ENCODE measurements at places on chromosomes 1 and 21.

DNA sequence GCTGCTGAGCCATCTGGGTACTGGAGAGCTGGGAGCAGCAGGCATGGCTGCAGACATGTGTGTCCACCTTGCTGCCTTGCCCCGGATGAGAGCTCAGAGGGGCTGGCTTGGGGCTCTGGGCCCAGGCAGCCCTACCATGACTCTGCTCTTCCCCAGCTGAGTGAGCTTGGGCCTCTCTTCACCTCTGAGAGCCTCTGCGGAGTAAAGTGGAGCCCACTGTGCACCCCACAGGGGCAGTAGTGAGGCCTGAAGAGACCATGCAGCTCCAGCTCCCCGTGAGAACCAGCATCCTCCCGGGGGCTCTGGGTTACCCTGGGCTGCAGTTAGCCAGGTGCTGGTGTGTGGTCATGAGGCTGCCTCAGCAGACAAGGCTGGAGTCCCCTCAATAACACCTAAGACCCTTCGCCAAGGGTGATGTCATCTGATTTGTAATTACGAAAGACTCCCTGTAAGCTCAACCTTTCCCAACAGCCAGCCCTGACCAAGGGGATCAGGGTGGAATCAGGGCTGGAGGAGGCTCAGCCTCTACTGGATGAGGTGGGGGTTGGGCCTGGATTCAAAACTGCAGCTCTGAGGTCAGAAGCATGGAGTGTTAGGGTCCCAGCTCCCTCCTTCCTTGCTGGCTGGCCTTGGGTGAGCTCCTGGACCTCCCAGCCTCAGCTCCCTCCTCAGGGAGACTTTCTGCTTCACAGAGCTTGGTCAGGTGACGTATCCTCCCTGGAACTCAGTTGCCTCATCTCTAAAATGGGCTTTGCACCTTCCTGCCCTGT lies 308.0 kb downstream of the MATN1 start:
- DNase-seq, result no peak

DNA sequence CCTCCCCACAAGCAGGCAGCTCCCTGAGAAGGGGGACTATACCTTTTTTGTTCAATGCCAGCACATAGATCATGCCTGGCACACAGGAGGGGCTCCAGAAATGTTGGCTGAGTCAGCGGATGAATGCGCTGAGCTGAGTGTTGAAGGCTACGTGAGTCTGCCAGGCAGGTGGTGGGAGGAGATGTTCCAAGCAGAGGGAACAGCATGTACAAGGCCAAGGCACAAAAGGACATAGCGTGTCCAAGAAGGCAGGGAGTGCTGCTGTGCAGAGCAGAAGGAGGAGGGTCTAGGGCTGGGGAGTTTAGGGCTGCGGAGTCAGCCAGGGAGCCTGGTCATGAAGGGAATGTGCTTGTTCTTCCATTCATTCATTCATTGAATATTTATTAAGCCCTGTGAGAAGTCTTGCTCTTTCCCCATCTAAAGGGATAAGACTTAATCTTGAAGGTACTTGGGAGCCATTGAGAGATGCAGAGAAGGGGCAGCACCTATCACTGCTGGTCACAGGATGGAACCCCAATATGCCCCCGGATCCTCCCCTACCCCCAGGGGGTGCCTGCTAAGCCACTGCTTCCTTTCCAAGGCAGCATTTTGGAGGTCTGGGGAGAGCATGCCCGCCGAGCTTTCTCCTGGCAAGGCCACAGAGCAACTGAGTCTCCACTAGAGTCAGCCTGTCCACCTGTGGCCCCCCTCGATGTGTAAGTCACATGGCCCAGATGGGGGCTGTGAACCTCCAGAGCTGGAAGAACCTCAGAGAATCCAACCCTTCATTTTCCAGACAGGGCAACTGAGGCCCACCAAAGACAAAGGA lies 31.2 kb upstream of the LAPTM5 start:
- no peak for DNase-seq

DNA sequence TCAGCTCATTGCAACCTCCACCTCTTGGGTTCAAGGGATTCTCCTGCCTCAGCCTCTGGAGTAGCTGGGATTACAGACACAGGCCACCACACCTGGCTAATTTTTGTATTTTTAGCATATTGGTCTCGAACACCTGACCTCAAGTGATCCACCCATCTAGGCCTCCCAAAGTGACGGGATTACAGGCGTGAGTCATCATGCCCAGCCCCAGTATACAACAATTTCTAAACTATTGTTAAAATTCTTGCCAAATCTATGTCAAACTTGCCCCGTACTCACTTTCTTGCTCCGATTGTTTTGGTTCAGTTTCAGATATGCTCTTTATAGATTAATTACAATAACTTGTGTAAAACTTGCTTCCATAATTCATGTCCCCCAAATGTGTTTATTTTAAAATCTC lies 4.1 kb downstream of the RGS18 start:
- DNase-seq, result no peak

DNA sequence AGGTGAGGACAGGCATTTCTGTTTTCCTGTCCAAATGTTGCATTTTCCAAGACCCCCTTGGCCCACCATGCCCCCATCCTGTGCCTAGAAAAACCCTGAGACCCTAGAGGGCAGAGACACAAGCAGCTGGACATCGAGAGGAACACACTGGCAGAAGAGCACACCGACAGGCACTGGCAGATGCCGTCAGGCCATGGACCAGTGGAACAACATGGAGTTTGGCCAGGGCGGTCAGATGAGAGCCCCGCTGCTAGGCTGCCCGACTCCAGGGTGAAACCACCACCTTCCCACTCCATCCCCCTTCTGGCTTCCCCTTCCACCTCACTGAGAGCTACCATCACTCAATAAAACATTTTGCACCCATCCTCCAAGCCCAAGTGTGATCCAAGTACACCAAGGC lies 438.4 kb downstream of the SIPA1L2 start:
- DNase-seq, result no peak

DNA sequence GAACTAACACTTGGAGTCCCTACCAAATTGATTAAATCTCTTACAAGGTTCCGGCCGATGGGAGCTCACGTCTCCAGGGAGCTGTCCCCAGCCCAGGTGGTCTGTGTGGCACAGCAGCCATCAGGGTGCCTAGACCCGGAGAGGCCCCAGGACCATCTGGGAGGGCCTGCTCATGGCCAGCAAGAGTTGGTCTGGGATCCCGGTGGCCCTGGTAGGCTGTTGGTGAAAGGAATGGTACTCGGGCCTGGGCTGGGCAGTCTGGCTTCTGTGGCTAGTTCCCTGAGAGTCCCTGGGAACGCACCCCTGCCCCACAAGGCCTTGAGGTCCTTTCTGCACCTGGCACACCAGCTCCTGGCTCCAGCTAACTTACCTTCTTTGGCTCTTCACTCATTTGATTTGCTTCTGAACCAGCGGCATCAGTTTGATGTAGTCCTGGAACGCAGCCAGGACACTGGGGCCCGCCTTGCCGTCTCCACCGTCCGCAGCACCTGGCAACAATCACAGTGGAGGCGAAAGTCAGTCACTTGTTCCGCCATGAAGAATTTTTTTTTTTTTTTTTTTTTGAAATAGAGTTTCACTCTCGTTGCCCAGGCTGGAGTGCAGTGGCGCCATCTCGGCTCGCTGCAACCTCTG lies 62.5 kb downstream of the SCCPDH start:
- no peak for DNase-seq

DNA sequence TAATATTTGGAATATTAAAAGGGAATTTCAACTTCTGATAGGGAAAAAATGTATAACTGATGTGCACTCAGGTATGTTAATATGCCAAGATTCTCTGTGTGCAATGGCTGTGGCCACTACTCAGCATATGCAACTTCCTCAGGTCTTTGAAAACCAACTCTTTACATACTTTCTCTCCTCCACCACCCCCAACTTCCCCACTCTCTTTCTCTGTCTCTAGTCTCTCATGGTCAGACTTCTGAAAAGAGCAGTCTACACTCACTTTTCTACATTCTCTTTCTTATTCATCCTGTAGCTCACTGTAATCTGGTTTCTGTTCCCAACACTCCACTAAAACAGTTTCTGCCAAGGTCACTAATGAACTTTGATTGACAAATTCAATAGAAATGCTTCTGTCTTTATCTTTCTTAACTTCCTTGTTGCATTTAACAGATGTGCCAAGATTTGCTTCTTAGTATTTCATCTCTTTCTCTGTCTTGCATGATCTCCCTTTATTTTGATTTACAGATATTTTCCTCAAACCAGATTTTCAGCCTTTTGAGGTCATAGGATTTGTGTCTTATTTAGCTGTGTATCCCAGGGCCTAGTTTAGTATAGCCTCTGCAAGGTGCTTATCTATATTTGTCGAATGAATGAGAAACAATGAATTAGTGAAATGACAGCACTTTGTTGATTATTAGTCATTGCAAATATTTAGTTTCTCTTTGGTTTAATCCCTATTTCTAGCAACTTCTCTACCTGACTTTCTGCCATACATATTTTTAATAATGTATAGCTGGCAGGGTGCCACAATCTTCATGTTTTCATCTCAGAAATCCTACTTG lies 168.9 kb downstream of the LMO4 start:
- DNase-seq, result no peak

- DNase-seq, result no peak
These were observed 150.7 kb upstream of the CD34 start for GRCh38 chr1:208061632-208062031.

All from stimulated activated CD4-positive, alpha-beta T cell treated with anti-CD3 and anti-CD28 coated beads, Interleukin-15, amount 100 ng/mL, for 24 hours (primary cell).